ENCODE measurements at places on chromosomes 5 and 9.

- DNase-seq = no peak
These were observed 13.5 kb upstream of the NDFIP1 start for GRCh38 chr5:142095035-142095434.

DNA sequence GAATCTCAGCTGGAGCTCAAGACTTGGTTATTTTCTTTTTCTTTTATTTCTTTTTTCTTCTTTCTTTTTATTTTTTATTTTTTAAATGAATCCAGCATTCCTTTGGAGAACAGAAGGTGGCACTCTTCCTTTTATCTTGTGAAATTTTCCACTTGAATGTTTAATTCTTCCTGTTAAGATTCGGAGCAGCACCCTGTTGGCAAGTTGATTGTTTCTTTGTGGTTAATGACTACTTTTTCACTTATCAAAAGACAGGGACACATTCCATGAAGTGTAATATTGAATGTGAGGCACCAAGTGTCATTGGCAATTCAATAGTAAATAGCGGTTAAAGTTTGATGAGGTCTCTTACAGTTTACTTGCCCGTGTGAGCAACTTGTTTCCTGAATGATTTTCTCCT lies 240.5 kb upstream of the CHD1 start:
- peak; percentile 9 for DNase-seq

DNA sequence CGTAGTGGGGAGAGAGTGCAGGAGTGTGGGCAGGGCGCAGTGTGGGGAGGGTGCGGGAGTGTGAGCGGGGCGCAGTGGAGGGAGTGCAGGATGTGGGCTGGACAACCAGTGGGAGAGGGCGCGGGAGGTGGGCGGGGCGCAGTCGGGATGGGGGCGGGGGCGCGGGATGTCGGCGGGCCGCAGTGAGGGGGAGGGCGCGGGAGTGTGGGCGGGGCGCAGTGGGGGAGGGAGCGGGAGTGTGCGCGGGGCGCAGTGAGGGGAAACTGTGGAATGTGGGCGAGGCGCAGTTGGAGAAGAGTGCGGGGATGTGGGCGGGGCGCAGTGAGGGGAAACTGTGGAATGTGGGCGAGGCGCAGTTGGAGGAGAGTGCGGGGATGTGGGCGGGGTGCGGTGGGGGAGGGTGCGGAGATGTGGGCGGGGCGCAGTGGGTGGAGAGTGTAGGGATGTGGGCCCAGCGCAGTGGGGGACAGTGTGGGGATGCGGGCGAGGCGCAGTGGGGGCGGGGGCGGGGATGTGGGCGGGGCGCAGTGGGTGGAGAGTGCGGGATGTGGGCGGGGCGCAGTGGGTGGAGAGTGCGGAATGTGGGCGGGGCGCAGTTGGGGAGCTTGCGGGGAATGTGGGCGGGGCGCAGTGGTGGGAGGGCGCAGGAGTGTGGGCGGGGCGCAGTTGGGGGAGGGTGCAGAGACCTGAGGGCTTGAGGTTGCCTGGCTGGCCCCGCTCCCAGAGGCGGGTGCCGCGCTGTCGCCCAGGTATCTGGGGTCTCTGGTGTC lies at the start of gene NXNL2:
Gene NXNL2 (plus strand): TSS at position 723 of the 770 bp plus-strand sequence. CDS start 257 bp downstream, outside the sequence.
- peak; percentile 67 for DNase-seq

DNA sequence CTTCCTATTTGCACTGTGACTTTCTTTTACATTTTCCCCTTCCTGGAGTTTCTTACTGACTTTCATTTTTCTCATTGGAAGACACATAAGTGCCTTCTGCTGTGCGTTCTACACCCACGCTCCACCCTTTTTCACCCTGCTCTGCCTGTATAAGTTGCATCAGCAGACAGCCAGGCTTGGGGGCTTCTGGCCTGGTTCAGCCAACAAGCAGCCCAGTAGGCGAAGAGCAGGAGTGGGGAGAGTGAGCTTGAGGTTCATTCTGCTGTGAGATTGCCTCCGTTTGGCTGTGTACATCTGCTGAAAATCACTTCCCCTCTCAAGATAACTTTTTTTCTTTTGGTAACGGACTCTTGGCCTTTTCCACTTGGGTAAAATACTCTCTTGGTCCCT lies 38.4 kb downstream of the RASGRF2 start:
- DNase-seq = no peak

DNA sequence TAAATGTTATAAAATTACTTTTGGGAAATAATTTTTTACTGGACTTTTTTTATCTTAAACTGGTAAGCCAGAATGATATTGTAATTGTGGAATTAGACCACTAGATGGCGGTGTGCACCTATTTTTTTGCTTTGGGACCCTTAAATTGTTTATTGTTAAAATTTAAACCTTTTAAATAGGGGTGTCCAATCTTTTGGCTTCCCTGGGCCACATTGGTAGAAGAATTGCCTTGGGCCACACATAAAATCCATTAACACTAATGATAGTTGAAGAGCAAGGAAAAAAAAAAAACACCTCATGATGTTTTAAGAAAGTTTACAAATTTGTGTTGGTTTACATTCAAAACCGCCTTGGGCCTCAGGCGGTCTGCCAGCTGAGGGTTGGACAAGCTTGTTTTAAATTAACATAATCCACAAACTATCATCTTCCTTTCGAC lies 28.4 kb upstream of the GADD45G start:
- peak; percentile 73 for DNase-seq

- no peak for DNase-seq
These were observed 3.5 kb downstream of the PAX5 start for GRCh38 chr9:37030611-37030939.

- no peak for DNase-seq
These were observed 263.4 kb downstream of the DEPDC1B start for GRCh38 chr5:60436518-60436917.

- peak; percentile 47 for DNase-seq
These were observed 17.1 kb downstream of the TRMO start for GRCh38 chr9:97905228-97905627.

DNA sequence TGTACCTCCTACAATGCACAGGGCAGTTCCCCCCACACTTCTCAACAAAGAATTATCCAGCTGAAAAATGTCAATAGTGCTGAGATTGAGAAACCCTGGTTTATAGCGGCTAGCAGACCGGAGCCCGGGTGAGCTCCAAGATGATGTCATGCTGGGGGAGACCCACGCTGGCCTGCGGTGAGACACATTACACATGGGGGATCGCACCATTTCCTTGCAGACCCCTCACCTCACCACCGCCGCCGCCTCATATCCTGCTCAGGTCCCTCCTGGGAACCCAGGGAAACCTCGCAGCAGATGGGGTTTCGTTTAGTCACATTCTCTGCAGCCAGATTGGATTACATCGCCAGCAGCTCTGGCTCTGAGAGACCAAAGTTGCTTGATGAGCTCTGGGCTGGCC lies 14.7 kb upstream of the TNC start:
- DNase-seq = no peak

- no peak for DNase-seq
These were observed 49.9 kb upstream of the ERBIN start for GRCh38 chr5:65876496-65876895.

- DNase-seq = no peak
These were observed 669 bp downstream of the IL13 start for GRCh38 chr5:132658381-132659302.

DNA sequence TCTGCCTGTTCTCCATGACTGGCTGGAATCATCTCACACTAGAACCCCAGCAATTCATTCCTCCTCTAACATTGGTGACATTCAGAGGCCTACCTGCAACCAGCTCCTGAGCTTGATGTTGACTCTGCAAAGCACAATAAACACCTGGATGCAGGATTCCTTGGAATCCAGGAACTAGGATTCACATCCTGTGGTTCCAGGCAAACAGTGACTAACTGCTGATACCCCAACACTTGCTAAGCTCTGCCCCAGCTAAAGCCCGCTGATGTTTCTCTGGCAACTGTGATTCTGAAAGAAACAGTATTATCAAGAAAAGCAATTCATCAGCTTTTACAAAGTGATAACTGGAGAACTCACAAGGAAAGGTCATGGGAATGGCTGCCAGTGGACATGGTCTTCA lies 29.2 kb downstream of the SUSD1 start:
- no peak for DNase-seq

DNA sequence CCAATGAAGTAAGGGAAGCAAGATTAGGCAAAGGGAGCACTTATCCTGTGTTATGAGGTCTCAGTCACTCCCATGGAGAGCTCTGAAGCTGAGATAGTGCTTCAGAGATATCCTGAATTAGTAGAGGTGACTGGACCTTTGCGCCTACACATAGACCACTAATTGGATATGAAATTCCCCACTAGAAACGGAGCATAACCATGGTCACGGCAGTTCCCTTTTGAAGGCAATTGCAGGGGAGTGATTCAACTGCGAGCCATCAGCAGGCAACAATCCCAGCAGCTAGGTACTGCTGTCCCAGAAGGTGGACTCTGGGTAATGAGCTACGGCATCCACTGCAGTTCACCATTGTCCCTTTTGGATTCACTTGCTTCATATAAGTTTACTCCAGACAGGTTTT lies 267.7 kb upstream of the RASA1 start:
- DNase-seq = no peak

- DNase-seq = peak; percentile 33
These were observed 147.6 kb downstream of the GAPVD1 start for GRCh38 chr9:125409217-125409636.

DNA sequence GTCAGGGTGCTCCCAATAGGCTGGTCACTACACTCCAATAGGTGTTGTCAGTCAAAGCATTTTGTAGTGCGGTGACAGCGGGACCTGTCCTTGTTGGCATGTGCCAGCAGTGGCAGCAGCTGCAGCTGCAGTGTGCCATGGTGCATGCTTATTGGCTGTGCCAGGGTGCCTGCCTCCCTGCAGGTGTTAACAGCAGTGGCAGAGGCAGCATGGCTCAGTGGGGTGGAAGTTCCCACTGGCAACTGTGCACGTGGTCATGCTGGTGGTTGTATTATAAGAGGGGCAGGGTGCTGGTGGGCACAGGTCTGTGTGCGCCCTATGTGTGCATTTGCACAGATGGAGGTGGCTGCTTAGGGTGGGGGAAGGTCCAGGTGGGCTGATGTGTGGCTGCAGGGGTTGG lies 133.7 kb upstream of the EDIL3 start:
- no peak for DNase-seq

DNA sequence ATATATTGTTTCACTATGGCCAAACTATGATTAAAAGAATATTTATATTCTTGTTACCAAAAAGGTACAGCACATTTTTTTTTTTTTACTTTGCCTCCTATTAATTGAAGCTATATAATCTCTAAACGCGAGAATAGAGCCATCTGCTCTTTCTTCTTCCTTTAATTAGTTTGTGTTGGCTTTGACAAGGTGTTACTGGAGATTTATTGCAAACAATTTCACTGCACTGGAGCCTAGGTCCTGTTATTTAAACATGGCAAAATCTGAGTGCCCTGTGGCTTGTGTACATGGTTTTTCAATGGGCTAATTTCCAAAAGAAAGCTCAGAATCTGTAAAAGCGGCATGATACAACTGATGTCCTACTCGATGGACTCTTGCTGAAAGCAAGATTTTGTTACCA lies 40.8 kb upstream of the GABRG2 start:
- no peak for DNase-seq

DNA sequence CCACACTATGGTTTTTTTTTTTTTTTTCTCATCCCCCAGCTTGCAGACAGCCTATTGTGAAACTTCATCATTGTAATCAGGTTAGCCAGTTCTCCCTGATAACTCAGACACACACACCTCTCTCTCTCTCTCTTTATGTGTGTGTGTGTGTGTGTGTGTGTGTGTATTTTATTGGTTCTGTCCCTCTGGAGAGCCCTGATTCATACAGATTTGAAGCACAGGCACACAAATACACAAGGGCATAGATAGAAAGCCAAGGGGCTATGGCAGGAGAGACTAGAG lies 20.6 kb upstream of the VCAN start:
- no peak for DNase-seq

GRCh38 chr9:19137282-19137681 lies 10.0 kb upstream of the PLIN2 start:
- no peak for DNase-seq

GRCh38 chr5:104914536-104915070 lies 1352.0 kb upstream of the NUDT12 start:
- no peak for DNase-seq

- DNase-seq = no peak
These were observed 58.8 kb upstream of the PRDM9 start for GRCh38 chr5:23448627-23449026.

DNA sequence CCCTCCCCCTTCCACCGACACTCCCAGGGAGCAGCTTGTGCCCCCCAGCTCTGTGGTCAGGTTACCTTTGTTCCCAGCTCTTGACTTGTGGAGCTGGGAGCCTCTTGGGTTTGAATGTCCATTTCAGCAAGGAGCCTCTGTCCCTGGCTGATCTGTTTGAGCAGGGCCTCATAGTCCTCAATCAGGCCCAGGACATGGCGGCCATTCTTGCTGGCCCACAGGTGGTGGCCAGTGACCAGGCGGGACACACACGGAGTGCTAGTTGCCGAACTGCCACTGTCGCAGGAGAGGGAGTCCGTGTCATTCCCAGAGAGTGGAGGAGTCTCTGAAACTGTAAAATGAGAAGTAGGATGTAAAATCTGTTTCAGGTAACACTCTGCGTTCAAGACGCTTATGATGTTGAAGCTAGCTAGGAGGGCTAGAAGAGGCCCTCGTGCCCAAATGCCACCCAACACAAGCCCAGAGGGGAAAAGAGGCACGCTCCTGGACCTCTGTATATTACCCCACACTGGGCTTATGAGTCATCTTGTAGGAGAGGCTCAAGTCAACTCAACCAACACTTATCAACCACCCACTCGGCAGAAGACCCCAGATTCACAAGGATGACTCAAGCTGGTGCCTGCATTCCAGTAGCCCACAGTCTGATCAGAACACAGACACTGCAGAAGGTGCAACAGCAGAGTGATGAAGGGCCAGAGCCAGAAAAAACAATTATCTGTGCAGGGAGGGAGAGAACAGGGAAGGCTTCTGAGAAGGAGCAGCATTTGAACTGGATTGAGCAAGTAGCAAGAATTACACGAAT lies 177.0 kb downstream of the CDK5RAP2 start:
- DNase-seq = peak; percentile 51

DNA sequence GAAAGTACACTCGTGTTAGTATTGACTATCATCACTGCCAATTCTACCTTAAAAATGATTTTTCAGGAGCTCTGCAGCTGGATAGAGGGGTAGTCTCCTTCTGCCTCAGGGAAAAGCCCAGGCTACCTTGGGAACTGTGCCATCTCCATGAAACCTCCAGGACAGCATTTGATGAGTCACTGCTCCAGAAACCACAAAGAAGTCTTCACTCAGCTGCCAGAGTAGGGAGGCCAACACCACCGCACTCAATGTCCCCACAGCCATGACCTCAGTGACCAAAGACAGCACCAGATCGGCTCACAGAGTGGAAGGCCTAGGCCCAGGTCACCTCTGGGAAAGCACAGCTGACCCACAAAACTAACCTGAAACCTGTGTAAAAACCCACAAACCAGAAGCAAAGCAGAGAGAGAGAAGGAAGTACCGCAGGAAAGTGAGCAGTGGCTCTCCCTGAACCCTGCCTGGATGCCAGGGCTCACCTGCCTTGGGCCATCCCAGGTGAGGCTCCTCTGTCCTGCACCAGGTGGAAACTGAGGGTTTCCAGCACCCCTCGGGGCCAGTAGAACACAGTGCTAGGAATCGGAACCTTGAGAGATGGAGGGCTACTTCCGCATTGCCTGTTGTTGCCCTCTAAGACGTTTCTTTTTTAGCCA lies 30.0 kb downstream of the S1PR3 start:
- DNase-seq = no peak

Data from hematopoietic multipotent progenitor cell treated with erythropoietin and hydrocortisone succinate and interleukin-3 and kit ligand, for 4 days (in vitro differentiated cells).